ENCODE measurements at places on chromosomes 6 and 20.

- DNase-seq = no peak
Observed at GRCh38 chr6:15357782-15358181, 111.9 kb downstream of the JARID2 start.

- DNase-seq = no peak
Observed at GRCh38 chr6:72218125-72218524, 331.8 kb downstream of the RIMS1 start.

DNA sequence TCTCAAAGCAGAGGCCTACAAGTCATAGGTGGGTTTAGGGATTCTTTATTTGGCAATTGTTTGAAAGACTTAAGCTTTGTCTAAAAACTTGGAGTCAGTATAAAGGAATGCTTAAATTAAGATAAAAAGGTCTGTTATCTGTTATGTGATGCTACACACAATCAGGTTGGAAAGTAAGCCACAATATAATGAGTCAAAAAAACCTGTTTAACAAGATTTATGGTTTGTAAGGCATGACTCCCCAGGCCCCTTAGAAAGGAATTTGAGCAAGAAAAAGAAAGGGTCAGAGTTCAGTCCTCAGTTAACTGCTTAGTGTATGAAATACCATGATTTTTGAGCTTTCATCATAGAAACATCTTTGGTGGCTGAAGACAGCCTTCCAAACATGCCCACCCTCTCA, 66.8 kb upstream of the HMGN3 start:
- DNase-seq = no peak

- DNase-seq = no peak
Observed at GRCh38 chr6:16295471-16295870, 57.1 kb downstream of the GMPR start.
